ENCODE measurements at places on chromosomes 2 and 18.

DNA sequence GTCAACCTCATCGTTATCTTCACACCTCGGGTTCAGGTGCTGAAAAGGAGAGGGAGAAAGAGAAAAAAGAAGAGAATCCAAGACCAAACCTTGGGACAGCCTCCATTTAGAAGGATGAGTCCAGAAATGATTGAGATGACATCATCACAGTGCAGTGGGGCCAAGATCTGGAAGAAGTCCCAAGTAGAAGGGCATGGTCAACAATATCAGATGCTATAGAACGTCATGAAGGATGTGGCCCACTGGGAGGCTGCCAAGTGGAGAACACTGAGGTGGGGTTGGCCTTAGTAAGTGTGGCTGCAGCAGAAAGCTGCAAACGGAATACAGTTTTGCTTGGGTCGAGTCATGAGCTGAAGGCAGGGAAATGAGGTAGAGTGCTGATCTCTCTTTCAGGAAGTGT, 91.1 kb upstream of the FZD7 start:
- peak; percentile 50 for DNase-seq

GRCh38 chr2:167424803-167425755, 536.8 kb downstream of the XIRP2 start:
- no peak for DNase-seq

GRCh38 chr18:40902436-40902835, 1052.6 kb upstream of the PIK3C3 start:
- DNase-seq = no peak

- peak; percentile 74 for DNase-seq
These were observed 1.0 kb downstream of the PLEKHB2 start for GRCh38 chr2:131105950-131106801.

GRCh38 chr2:112583497-112584133, 794 bp upstream of the CHCHD5 start:
- DNase-seq = peak; percentile 44

DNA sequence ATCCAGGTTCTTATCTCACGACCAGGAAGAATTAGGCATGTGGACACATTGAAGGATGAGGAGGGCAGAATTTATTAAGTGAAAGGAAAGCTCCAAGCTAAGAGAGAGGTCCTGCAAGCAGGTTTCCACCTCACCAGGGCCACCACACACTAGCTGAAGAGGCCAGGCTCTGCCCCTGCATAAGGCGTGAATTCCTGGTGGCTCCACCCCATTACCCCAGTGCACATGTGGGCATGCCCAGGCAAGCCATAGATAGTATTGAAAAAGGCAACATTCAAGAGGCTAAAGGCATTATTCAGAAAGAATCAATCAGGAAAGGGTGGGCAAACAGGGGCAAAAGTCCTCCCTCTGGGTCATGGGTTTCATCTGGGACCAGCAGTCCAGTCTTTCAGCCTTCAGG, 30.9 kb upstream of the GRP start:
- DNase-seq = no peak

GRCh38 chr2:69789772-69790600, 39.5 kb upstream of the GMCL1 start:
- DNase-seq = no peak

GRCh38 chr2:14756122-14756541, 123.6 kb downstream of the LRATD1 start:
- DNase-seq = peak; percentile 74

- no peak for DNase-seq
These were observed 345.5 kb upstream of the DSEL start for GRCh38 chr18:67862069-67862468.

- peak; percentile 11 for DNase-seq
These were observed 10.6 kb downstream of the C18orf63 start for GRCh38 chr18:74326231-74326630.

All from fibroblast of mammary gland (primary cell).